Activated CD4-positive, alpha-beta T cell treated with anti-CD3 and anti-CD28 coated beads for 4 hours (primary cell): ENCODE measurements at places on chromosomes 11 and 22.

DNA sequence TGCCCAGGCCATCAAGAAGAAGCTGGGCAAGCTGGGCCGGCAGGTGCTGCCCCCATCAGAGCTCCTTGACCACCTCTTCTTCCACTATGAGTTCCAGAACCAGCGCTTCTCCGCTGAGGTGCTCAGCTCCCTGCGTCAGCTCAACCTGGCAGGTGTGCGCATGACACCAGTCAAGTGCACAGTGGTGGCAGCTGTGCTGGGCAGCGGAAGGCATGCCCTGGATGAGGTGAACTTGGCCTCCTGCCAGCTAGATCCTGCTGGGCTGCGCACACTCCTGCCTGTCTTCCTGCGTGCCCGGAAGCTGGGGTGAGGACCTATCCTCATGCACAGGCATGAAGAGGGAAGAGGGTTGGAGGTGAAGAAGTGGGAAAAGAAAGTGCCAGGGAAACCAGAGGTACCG is 5.3 kb upstream of the NHERF4 start:
- DNase-seq, result no peak

DNA sequence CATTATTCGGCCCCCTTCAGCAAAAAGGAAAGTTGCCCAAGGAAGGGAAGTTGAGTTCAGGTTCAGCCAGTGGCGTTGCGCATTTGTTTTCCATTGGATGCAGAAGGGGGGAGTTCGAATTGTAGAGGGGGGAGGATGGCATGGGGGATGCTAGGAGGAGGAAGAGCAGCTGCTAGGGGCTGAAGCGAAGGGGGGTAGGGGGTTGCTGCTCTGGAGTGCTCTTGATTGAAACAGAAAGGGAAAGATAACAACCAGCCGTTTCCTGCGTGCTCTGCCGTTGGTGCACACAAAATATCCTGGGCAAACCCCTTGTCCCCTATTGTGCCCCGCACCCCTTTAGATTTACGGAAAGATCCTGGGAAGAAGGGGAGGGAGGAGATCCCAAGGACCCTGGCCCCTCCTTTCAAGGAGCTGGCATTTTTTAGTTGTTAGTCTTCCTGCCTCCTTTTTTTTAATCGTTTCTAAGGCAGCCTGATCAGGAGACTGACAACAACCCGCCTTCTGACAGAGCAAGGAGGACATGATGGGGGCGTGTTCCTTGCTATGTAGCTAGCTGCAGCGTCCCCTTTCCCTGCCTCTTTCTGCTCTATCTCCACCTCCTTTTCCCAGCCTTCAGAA is 2.1 kb downstream of the KMT2A start:
- DNase-seq, result peak; percentile 30

DNA sequence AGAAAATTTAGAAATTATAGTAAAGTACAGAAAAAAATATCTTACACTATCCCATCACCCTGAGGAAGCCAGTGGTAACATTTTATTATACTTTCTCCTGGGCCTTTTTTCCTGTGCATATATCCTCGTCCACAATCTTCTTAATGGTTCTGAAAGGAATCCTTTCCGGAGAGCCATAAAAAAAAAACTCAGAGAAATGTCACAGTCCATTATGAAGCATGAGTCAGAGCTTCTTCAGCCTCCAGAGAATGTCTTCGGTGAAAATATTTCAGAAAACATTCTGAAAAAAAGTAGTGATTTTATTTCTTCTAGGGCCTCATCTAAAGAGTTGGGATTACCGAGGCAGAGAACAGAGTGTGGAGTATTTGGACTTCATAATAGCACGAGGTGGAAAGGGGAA is 163.4 kb downstream of the INSC start:
- no peak for DNase-seq

- DNase-seq, result no peak
Observed at GRCh38 chr11:121282886-121283502, 9.6 kb upstream of the SC5D start.

- no peak for DNase-seq
Observed at GRCh38 chr11:3894128-3894731, 38.8 kb downstream of the STIM1 start.

GRCh38 chr22:50012211-50013181 is at the start of gene IL17REL:
TSS of gene IL17REL (minus strand) at chr22:50012765. CDS start at chr22:50012646, 119 bp downstream.
- no peak for DNase-seq

- no peak for DNase-seq
Observed at GRCh38 chr11:23732026-23732425, 764.8 kb upstream of the LUZP2 start.

- peak; percentile 18 for DNase-seq
Observed at GRCh38 chr11:46916286-46917108, 1.9 kb downstream of the LRP4 start.

DNA sequence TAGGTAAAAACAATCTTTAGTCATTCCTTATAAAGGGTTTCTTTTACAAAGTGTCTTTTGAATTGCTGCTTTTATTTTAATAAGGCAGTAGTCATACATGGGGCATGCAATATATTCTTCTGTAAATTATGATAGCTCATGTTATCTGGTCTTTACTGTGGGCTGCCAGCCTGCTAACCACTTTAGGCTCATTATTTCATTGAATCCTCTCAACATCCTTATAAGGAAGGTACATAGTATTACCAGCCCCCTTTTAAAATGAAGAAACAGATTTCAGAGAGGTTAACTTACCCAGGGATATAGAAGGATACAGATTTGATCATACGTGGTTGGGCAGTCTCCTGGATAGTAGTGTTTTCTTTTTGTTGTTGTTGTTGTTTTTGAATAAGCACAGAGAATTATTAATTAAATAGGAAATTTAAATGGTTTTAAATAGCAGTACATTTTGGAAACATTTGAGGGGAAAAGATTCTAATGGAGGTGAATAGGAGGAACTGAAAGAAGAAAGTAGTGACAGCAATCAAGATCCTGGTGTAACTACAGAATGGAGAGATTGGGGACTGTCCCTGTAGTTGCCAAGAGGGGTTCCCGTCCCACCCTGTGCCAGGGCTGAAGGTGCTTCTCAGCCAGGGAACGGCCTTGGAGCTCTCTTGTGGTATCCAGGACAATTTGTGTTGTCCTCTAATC is 21.0 kb downstream of the SPECC1L start:
- DNase-seq, result no peak

- DNase-seq, result no peak
Observed at GRCh38 chr11:69656536-69657455, 15.8 kb downstream of the CCND1 start.

GRCh38 chr11:69337211-69337721 is 43.3 kb downstream of the MYEOV start:
- peak; percentile 62 for DNase-seq

DNA sequence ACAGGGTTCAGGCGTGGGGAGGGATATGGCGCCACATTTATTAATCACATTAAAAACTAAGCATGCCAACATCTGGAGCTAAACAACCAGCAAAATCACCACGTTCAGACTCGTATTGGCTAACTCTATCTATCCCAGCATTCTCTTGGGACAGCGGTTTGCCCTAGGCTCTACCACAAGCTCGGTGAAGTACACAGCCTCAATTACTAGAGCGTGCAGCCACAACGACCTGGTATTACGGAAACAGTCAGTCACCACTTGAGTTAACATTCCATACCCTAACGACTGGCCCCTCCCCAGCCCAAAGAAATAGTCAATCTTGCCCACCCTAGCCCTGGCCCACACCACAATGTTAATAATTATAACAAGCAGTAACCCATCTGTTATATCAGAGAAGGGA is 32.1 kb downstream of the APOL5 start:
- DNase-seq, result no peak

DNA sequence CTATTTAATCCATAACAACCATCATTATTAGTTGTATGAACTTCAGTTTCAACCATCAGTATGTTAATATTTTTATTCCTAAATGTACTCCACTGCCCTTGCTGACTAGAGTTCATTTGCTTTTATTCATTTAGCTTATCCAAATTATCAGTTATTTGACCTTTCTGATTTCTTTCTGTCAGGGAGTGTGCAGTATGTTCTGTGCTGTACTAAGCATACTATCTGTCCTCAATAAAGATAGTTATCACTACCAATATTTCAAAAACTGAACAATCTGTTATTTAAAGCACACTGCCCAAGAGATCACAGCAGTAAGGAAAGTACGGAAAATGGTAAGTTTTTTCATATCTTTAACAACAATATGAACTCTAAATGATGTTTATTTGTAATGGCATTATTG is 8.3 kb downstream of the SLC36A4 start:
- DNase-seq, result no peak
